ENCODE measurements at places on chromosomes 7 and 10. TPM values are rescaled to one million over a fixed set of nuclear protein-coding genes. Genes with fewer than 3 reads are reported as not detected.

- H3K27me3 ChIP-seq, result no peaks in the 10 kb centered on the region
- no peaks in the 10 kb centered on the region for H3K4me1 ChIP-seq
- no peaks in the 10 kb centered on the region for H3K36me3 ChIP-seq
- no peak overlapping the region for H3K27ac ChIP-seq
Measured at GRCh38 chr10:91104193-91105041, 116.0 kb upstream of the PCGF5 start.

- DNase-seq, result no peak
- no peak overlapping the region for H3K4me3 ChIP-seq
- no peaks in the 10 kb centered on the region for H3K4me1 ChIP-seq
- no peaks in the 10 kb centered on the region for H3K27me3 ChIP-seq
Measured at GRCh38 chr10:42544945-42545344, 93.4 kb downstream of the ZNF33B start.

The IDI2 gene
- not detected for total RNA-seq

GRCh38 chr10:58311026-58311425, 23.8 kb upstream of the UBE2D1 start:
- no peak overlapping the region for H3K27ac ChIP-seq
- peaks cover 3% of the 10 kb centered on the region for H3K27me3 ChIP-seq
- no peak overlapping the region for H3K4me3 ChIP-seq
- H3K4me1 ChIP-seq, result no peaks in the 10 kb centered on the region
- no peaks in the 10 kb centered on the region for H3K36me3 ChIP-seq

The DLX6 gene
- not detected for total RNA-seq

DNA sequence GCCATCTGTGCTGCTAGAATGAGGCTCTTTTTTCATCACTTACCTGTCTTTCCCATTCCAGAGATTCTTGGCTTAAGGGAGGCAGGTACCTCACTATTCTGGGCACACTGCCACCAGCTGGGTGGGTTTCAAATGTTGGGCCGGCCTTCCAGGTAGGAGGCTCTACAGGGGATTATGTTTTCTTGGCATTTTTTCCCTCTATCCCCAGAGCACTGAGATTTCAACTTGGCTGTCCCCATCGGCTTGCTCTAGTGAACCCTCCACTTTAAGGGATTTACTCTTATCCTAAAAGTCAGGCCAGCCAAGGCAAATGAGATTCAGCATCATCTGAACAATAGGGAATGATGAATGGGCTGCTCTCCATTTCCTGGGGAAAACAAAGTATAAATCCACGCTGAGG, 710.1 kb upstream of the CELF2 start:
- no peaks in the 10 kb centered on the region for H3K36me3 ChIP-seq
- no peaks in the 10 kb centered on the region for H3K4me1 ChIP-seq
- DNase-seq, result no peak
- H3K27me3 ChIP-seq, result peaks cover 4% of the 10 kb centered on the region
- no peak overlapping the region for H3K4me3 ChIP-seq
- no peak overlapping the region for H3K27ac ChIP-seq

DNA sequence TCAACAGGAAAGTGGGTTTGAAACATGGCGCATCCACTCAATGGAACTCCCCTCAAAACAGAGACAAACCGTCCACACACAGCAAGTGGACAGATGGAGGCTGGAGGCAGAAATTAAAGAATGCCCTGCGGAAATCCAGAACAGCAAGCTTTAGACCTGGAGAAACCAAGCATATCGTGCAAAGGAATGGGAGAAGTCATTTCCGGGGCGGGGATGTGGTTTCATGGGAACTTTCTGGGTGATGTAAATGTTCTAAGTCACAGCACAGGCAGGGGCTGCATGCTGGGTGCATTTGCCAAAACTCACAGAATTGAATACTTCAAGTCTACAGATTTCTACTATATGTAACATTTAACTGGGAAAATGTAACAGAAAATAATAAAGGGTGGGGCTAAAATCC, 213.0 kb downstream of the PTPRN2 start:
- H3K36me3 ChIP-seq, result no peaks in the 10 kb centered on the region
- peaks cover 11% of the 10 kb centered on the region for H3K4me1 ChIP-seq
- peaks cover 2% of the 10 kb centered on the region for H3K27me3 ChIP-seq
- no peak overlapping the region for H3K4me3 ChIP-seq
- no peak for DNase-seq

The MAP3K8 gene
- 27.3 TPM for total RNA-seq

DNA sequence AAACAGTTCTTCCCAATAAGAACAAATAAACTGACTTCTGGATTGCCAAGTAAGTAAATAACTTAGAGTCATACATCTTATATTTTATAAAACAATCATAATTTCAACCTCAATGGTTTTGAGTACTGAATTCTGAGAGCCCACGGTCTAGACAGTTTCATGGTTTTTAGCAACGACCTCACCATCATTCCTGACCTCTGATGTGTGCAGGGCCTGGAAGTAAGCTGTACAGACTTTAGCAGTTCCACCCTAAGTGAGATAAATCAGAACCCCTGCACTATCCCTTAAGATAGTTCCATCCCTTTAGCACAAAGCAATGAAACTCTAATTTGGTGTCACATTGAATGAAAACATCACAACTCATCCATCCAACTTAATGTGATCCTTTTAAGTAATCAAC, 86.0 kb downstream of the NEBL start:
- DNase-seq, result no peak
- H3K36me3 ChIP-seq, result no peaks in the 10 kb centered on the region
- no peaks in the 10 kb centered on the region for H3K4me1 ChIP-seq
- no peak overlapping the region for H3K27ac ChIP-seq
- H3K4me3 ChIP-seq, result no peak overlapping the region
